ENCODE measurements at places on chromosomes 6 and 20. TPM values are rescaled to one million over a fixed set of nuclear protein-coding genes. Genes with fewer than 3 reads are reported as not detected.

DNA sequence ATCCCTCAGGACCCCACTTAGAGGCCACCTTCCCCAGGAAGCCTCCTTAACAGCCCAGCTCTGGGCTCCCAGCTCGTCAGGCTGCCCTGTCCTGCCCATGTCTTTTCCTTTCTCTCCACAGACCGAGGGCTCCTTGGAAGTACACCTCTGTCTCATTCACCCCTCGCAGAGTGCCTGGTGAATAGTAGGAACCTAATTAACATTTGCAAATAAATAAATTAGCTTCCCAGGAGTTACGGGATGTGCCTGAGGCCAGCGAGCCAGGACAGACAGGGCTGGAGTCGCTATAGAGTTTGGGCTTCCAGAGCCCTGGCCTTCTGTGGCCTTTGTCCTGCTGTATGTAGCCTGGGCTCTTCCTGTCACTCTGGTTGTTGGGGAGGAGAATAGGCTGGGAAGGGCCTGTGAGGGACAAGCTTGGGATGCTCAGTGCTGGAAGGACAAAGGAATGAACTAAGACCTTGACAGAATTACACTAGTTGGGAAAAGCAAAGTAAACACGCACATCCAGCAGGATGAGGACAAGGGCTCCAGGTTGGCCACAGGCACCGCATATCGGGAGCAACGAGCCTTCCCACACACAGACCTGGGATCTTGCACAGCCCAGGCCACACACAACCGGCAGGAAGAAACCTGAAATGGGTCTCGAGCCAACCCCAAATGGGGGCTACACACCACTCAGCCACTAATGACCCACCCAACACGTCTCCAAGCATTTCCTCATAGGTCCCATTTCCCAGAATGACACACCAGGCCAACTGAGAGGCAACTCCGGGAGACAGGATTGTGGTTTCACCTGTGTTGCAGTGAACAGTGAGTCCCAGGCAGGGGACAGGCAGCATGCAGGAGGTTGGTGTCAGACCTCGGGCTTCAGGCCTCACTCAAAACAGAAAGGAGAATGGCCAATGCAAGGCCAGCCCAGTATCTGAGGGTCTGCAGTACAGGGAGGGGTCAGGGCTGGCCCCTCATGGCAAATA, 9.7 kb downstream of the MAP1LC3A start:
- DNase-seq, result no peak

- DNase-seq, result no peak
These were observed 4.3 kb upstream of the BTN3A2 start for GRCh38 chr6:26360451-26361416.

- DNase-seq, result no peak
These were observed 395.0 kb downstream of the TFAP2A start for GRCh38 chr6:10019851-10020250.

The RBPJL gene
- total RNA-seq, result not detected

All from glutamatergic neuron (in vitro differentiated cells).